Colonic mucosa (tissue), 4 donors: ENCODE measurements at places on chromosomes 7 and 10. TPM values are rescaled to one million over a fixed set of nuclear protein-coding genes. Genes with fewer than 3 reads are reported as not detected.

GRCh38 chr7:151306374-151306773, 35.2 kb upstream of the NUB1 start:
- H3K4me3 ChIP-seq, result no peak overlapping the region
- no peak for DNase-seq
- H3K27me3 ChIP-seq, result peaks cover 6% of the 10 kb centered on the region
- H3K27ac ChIP-seq, result no peak overlapping the region
- peaks cover 7% of the 10 kb centered on the region for H3K4me1 ChIP-seq

DNA sequence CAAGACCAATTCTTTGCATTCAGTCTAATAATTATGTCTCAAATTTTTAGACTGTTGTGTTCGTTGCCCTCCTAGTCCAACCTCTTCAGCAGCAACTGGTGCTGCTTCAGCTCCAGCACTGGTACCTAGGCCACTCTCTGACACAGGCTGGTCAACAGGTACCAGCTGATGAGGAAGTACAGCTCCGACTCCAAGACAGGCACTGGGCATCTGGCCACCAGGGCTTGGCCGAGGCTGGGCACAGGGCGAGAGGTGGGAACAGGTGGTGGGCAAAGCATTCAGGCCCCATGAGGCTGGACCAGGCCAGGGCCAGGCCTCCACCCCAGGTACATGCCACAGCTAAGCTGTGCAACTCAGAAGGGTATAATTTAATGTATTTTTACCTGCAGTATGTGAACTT, 151.5 kb upstream of the AGR3 start:
- no peaks in the 10 kb centered on the region for H3K36me3 ChIP-seq
- DNase-seq, result peak; percentile 40
- H3K27me3 ChIP-seq, result no peaks in the 10 kb centered on the region

DNA sequence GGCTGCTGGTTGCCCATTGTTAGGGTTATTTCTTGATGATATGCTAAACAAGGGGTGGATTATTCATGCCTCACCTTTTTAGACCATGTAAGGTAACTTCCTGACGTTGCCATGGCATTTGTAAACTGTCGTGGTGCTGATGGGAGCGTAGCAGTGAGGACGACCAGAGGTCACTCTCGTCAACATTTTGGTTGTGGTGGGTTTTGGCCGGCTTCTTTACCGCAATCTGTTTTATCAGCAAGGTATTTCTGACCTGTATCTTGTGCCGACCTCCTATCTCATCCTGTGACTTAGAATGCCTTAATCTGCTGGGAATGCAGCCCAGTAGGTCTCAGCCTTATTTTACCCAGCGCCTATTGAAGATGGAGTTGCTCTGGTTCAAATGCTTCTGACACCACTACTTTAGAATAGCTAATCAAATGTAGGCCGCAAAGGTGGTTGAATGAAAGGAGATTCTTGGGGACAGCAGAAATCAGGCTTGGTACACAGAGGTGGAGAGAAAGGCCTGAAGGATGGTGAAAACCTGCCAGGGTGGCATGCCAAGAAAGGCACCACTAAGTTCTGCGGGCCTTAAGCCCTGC, 17.9 kb upstream of the SMO start:
- no peaks in the 10 kb centered on the region for H3K27me3 ChIP-seq
- H3K4me1 ChIP-seq, result no peaks in the 10 kb centered on the region
- no peak for DNase-seq

GRCh38 chr10:5679606-5680005, 5.0 kb upstream of the TASOR2 start:
- no peaks in the 10 kb centered on the region for H3K4me1 ChIP-seq
- no peaks in the 10 kb centered on the region for H3K27me3 ChIP-seq
- H3K4me3 ChIP-seq, result no peak overlapping the region
- DNase-seq, result no peak
- no peaks in the 10 kb centered on the region for H3K36me3 ChIP-seq

DNA sequence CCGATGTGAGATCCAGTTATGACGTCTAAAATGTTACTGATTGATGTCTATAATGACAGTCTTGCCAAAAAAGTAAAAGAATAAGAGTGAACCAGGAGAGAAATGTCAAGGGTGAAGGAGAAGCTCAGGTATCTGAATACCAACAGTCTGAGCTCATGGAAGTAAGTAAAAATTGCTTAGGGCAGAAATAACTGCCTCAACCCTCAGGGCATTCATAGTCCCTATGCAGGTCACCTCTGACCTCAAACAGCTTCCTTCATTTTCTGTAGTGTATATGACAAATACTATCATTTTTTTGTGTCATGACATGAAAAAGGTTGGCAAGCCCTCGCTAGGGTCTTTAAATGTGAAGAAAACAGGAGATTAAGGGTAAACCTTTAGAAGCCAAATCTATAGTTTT, 41.0 kb upstream of the MRPS16 start:
- no peak for DNase-seq
- H3K4me3 ChIP-seq, result no peak overlapping the region

DNA sequence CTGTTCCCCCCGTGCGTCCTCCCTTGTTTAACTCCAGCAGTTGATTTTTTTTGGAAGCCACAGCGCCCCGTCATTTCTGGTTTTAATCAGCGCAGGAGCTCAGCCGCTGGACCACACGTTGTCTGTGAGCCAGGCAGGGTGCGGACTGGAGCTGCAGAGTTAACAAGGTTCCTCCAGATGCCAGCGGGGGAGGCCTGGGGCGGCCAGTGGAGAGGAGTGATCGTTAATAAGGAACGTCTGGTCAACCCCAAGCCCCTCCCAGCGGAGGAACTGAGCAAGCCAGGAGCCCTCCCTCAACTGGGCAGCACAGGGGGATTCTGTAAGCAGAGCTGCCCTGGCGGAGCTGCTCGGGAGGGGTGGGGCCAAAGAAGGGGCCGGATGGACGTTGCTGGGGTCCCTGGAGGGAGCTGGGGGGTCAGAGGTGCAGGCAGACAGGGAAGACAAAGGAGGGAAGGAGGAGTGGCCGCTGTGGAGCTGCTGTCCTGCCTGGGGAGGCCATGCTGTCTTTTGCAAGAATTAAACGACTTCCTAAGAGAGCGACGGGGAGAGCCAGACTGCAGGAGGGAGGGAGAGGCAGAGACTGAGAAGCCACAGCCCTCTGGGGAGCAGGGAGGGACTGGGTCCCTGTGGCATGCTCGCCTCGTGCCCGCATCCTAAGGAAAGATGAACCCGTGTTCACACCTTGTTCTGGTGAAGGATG, 537.1 kb upstream of the FOXK1 start:
- H3K27ac ChIP-seq, result no peak overlapping the region
- no peaks in the 10 kb centered on the region for H3K36me3 ChIP-seq
- H3K27me3 ChIP-seq, result no peaks in the 10 kb centered on the region
- DNase-seq, result peak; percentile 29

MUC3A gene
- 149 TPM for total RNA-seq

FFAR4 gene
- total RNA-seq, result 44.2 TPM

GRCh38 chr10:4656576-4657194, 169.3 kb upstream of the AKR1E2 start:
- DNase-seq, result peak; percentile 68
- no peak overlapping the region for H3K4me3 ChIP-seq
- H3K4me1 ChIP-seq, result no peaks in the 10 kb centered on the region
- H3K27ac ChIP-seq, result no peak overlapping the region
- H3K27me3 ChIP-seq, result no peaks in the 10 kb centered on the region
- H3K36me3 ChIP-seq, result no peaks in the 10 kb centered on the region

BHLHA15 gene
- 0.67 TPM for total RNA-seq

GRCh38 chr10:57952741-57953140, 315.0 kb downstream of the IPMK start:
- H3K36me3 ChIP-seq, result no peaks in the 10 kb centered on the region
- H3K4me1 ChIP-seq, result no peaks in the 10 kb centered on the region
- no peak for DNase-seq
- H3K27ac ChIP-seq, result no peak overlapping the region
- no peaks in the 10 kb centered on the region for H3K27me3 ChIP-seq

- no peaks in the 10 kb centered on the region for H3K4me1 ChIP-seq
- H3K27ac ChIP-seq, result no peak overlapping the region
- DNase-seq, result no peak
Observed at GRCh38 chr10:20948686-20949327, 51.7 kb upstream of the NEBL start.

DNA sequence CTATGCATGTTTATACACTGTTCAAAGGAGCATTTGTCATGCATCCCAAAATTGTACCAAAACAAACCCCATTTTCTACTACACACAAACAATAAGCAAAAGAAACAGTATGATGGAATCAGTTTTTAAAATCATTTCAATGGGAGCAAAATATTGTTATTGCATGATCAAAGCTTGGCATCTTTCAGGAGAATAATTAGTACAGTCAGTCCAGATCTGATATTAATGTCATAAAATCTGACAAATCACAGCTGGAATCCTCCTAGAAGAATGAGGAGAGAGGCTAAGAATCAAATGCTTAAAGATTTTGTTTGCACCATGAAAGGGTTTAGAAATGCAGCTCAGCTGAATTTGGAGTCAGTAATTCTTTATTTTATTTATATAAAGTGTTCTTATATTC, 229.7 kb upstream of the SEMA3E start:
- no peak overlapping the region for H3K27ac ChIP-seq
- DNase-seq, result no peak

- H3K36me3 ChIP-seq, result no peaks in the 10 kb centered on the region
- H3K27me3 ChIP-seq, result no peaks in the 10 kb centered on the region
- H3K27ac ChIP-seq, result no peak overlapping the region
- no peak overlapping the region for H3K4me3 ChIP-seq
Observed at GRCh38 chr10:121242741-121243608, 355.3 kb downstream of the FGFR2 start.

GAD2 gene
- not detected for total RNA-seq

- no peak overlapping the region for H3K27ac ChIP-seq
- no peaks in the 10 kb centered on the region for H3K4me1 ChIP-seq
- no peak for DNase-seq
- no peak overlapping the region for H3K4me3 ChIP-seq
Observed at GRCh38 chr7:140595468-140596092, 45.0 kb downstream of the DENND2A start.

NSUN6 gene
- total RNA-seq, result 13.1 TPM

DNA sequence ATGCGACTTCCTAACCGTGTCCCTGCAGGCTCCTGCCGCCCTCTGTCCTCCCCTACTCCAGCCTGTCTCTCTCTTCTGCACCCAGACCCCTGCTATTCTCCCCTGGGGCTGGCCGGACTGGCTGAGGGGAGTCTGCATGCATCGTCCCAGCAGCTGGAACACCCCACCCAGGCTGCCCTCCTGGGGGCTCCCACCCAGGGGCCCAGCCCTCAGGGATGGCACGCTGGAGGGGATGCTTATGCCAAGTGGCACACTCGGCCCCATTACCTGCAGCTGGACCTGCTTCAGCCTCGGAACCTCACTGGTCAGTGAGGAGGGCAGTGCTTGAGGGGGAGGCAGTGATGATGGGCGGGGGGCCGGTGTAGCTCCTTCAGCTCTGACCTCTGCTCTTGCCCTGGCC, 21.7 kb upstream of the ZNF467 start:
- H3K36me3 ChIP-seq, result no peaks in the 10 kb centered on the region
- DNase-seq, result no peak
- peaks cover 9% of the 10 kb centered on the region for H3K27me3 ChIP-seq
- H3K27ac ChIP-seq, result no peak overlapping the region
- H3K4me3 ChIP-seq, result no peak overlapping the region

DNA sequence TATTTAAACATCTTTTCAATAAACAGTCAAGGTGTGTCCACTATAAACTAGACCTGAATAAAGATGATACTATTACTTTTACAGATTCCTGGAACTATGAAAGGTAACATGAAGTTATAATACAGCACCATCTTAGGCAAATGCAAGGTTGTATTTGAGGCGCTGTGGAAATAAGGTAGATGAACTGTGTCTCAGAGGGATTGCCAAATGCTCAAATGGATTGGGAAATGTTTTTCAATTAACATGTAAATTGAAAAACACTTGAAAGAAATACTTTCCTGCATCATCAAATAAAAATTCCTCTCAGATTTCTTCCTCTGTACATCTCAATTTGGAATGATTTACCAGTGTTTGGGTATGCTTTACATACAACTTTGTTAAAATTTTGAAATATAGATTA, 139.4 kb downstream of the DKK1 start:
- no peak for DNase-seq
- H3K36me3 ChIP-seq, result no peaks in the 10 kb centered on the region
- H3K27me3 ChIP-seq, result no peaks in the 10 kb centered on the region
- no peak overlapping the region for H3K4me3 ChIP-seq

GRCh38 chr7:66237906-66238772, 33.0 kb downstream of the TPST1 start:
- no peaks in the 10 kb centered on the region for H3K27me3 ChIP-seq
- H3K27ac ChIP-seq, result peak overlapping the region; percentile 1
- no peak overlapping the region for H3K4me3 ChIP-seq
- H3K36me3 ChIP-seq, result no peaks in the 10 kb centered on the region
- peaks cover 7% of the 10 kb centered on the region for H3K4me1 ChIP-seq

GRCh38 chr7:82615527-82615926, 171.9 kb upstream of the CACNA2D1 start:
- H3K27ac ChIP-seq, result no peak overlapping the region
- H3K36me3 ChIP-seq, result no peaks in the 10 kb centered on the region
- H3K27me3 ChIP-seq, result no peaks in the 10 kb centered on the region
- H3K4me3 ChIP-seq, result no peak overlapping the region
- no peaks in the 10 kb centered on the region for H3K4me1 ChIP-seq

DNA sequence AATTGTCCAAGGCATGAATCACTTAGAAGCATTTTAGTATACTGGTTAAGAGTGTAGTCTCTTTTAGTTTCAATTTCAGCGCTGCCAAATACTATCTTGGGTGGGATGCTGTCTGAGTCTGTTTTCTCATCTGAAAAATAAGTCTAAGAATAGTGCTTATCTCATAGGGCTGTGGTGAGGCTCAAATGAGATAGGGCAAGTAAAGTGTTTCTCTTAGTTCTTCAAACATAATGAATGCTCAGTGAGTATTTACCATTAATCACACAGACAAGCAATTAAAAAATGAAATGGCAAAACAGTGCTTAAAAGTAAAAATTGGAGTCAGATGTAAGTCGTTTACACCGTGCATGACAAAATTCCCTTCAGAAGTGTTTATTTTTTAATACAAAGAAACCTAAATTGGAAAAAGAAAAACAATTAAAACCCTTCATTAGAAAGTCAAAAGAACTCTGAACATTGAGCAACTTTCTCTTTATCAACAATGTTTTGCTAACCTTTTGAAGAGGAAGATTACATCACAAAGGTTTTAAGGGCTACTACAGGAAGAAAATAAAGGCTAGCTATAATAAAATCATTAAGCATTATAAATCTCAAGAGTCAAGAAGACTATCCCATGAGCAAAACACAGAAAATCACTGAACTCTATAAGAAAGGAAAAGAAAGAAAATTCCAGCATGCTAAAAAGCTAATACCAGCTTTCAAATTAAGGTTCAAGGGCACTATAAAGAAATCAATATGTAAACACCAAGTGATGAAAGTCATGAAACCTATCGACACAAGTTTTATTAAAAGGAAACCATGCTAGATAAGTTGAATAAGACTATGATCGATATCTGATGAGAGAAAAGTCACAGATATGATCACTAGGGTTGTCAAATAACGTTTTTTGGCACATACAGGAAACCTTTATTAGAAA, 45.6 kb upstream of the C1GALT1 start:
- H3K4me1 ChIP-seq, result no peaks in the 10 kb centered on the region
- no peaks in the 10 kb centered on the region for H3K36me3 ChIP-seq
- H3K27me3 ChIP-seq, result no peaks in the 10 kb centered on the region
- no peak overlapping the region for H3K4me3 ChIP-seq
- no peak overlapping the region for H3K27ac ChIP-seq
